ENCODE measurements at places on chromosomes 4 and X.

- peak; percentile 39 for DNase-seq
Measured at GRCh38 chr4:2484993-2485392, 16.1 kb downstream of the RNF4 start.

GRCh38 chrX:78066110-78066509 is 37.9 kb upstream of the PGK1 start:
- DNase-seq: no peak

DNA sequence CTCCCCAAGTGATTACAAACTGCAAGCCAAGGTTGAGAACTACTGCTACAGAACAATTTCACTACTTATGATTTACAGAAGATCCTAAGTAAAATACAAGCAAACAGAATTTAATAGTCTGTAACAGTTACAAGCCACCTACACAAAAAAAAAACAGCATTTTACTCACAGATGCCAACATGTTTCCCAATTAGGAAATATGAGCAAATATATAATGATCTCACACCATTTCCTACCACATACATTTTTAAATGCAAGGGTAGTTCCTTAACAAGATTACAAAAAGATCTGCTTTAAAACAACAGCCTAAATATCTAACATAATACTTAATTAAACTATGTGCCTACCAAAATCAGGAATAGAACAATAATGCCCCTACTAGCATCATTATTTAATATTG is 63.4 kb downstream of the EFHC2 start:
- no peak for DNase-seq

DNA sequence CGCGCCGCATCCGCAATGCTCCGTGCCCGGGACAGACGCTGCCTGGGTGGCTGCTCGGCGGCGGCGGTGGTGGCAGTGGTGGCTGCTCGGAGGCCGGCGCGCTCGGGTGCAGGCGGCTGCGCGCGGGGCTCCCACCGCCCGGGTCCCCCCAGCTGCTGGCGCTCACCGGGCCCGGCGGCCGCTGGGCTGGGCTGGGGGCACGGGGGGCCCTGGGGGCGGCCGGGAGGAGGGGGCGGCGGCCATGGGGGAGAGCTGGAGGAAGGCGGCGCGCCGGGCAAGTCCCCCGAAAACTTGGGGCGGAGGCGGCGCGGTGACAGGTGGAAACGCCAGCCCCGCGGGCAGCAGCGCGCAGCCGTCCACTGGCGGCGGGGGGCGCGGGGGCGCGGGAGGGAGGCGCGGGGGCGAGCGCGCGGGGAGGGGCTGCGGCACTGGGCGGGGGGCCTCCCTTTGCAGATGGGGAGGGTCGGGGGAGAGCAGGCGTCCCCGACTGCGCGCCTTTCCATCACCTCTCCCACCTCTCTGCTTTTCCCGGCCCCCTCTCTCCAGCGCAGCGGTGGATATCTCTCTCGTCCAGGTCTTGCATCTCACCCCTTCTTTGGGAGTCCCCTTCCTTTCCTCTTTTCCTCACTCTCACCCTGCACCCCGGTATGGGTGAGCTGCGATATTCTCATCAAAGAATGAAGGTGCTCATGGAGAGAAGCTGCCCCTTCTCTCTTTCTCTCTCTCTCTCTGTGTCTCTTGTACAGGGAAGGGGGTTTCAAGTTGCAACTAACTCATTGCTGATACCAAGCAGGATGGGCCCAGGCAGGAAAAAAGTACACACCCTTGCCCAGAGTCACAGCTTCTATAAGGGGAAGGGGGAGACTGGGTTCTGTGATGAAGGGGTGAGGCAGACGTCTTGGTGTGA is 83.7 kb upstream of the DHRSX start:
- no peak for DNase-seq

DNA sequence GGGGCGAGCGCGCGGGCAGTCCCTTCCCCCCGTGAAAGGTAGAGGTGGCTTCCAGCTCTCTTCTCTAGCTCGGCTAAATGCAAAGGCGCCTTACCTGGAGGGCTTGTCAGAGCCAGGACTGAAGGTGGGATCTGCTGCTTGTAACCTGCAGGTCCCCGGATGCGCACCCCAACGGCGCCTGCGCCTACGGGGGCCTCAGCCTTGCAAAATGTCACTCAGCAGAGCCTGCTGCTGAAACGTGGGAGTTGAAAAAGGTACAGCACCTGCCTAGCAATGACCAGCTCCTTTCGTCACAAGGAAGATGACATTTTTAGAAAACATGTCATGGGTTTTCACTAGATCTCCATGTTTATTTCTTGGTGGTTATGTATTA is 583 bp downstream of the ABHD18 start:
- peak; percentile 67 for DNase-seq

- DNase-seq: no peak
Measured at GRCh38 chrX:134971926-134972325, 18.9 kb upstream of the SMIM10 start.

DNA sequence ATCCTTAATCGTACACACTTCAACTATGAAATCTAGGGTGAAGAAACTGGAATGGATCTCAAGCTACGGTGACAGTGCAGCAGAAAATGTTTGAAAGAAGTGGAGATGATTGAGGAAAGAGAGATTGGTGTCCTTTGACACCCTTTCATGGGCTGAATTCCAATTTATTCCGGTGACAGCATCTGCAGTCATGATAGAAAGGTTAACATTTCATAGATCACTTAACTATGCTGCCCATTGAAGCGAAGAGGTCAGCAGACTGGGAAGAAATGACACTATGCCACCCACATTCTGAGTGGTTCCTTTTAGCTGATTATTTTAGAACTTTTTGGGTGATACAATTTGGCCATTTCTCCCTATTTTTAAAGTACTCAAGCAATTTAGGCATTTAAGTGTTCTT is 82.3 kb downstream of the DNAAF6 start:
- no peak for DNase-seq

GRCh38 chr4:128711361-128711760 is 98.1 kb upstream of the JADE1 start:
- DNase-seq: no peak

DNA sequence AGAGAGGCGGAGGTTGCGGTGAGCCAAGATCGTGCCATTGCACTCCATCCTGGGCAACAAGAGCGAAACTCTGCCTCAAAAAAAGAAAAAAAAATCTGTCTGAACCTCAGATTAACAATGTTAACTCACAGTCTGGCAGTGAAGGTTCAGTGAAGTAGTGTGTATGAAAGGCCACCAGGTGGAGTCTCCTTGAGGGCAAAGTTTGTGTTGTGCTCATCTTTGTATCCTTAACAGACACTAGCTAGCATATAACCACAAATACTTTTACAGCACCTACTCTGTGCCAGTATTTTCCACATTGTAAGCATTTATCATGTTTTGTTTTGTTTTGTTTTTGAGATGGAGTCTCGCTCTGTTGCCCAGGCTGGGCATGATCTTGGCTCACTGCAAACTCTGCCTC is 46.0 kb upstream of the MGST2 start:
- no peak for DNase-seq

- DNase-seq: no peak
Measured at GRCh38 chrX:10649265-10649664, 28.9 kb upstream of the MID1 start.

GRCh38 chr4:9925750-9926439 is 95.4 kb downstream of the SLC2A9 start:
- no peak for DNase-seq

- no peak for DNase-seq
Measured at GRCh38 chr4:101020956-101021355, 326.4 kb downstream of the PPP3CA start.

GRCh38 chr4:138558886-138559285 is 316.7 kb upstream of the SLC7A11 start:
- DNase-seq: no peak

GRCh38 chr4:176794151-176794550 is 1.4 kb upstream of the VEGFC start:
- no peak for DNase-seq

- peak; percentile 0 for DNase-seq
Measured at GRCh38 chrX:7146703-7147412, 654 bp upstream of the STS start.

DNA sequence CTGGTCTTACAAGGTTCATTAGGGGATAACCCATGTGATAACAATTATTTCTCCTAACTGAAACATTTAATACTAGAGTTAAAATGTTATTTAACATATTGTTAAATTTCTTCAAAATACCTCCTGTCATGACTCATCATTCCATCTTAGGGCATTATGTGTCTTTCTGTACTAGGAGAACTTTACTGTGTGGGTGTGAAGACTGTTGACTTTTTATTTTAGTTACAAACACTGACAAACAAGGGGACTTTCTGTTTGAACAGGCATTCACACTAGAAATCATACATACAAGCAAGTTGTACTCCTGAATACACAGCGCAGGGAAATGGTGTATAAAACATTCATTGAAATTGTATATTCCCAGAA is 175.9 kb downstream of the FBXW7 start:
- no peak for DNase-seq

- no peak for DNase-seq
Measured at GRCh38 chr4:24963277-24963676, 50.4 kb upstream of the CCDC149 start.

GRCh38 chr4:157244348-157244747 is 23.8 kb downstream of the GRIA2 start:
- no peak for DNase-seq

DNA sequence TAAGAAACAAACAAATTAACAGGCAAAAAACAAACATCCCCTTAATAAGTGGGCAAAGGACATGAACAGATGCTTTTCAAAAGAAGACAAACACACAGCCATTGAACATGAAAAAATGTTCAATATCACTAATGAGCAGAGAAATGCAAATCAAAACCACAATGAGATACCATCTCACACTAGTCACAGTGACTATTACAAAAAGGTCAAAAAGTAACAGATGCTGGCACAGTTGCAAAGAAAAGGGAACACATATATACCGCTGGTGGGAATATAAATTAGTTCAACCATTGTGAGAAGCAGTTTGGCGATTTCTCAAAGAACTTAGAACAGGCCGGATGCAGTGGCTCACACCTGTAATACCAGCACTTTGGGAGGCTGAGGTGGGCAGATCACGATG is 146.1 kb upstream of the NEIL3 start:
- no peak for DNase-seq

- no peak for DNase-seq
Measured at GRCh38 chrX:67692246-67692645, 148.4 kb downstream of the AR start.

Data from stimulated activated naive CD4-positive, alpha-beta T cell treated with Interleukin-2 at 50 U/mL for 16 hours (primary cell).